ENCODE measurements at places on chromosomes 7 and 10.
A peak's percentile ranks its signal among the peaks of the same experiment; 100 is the strongest.

DNA sequence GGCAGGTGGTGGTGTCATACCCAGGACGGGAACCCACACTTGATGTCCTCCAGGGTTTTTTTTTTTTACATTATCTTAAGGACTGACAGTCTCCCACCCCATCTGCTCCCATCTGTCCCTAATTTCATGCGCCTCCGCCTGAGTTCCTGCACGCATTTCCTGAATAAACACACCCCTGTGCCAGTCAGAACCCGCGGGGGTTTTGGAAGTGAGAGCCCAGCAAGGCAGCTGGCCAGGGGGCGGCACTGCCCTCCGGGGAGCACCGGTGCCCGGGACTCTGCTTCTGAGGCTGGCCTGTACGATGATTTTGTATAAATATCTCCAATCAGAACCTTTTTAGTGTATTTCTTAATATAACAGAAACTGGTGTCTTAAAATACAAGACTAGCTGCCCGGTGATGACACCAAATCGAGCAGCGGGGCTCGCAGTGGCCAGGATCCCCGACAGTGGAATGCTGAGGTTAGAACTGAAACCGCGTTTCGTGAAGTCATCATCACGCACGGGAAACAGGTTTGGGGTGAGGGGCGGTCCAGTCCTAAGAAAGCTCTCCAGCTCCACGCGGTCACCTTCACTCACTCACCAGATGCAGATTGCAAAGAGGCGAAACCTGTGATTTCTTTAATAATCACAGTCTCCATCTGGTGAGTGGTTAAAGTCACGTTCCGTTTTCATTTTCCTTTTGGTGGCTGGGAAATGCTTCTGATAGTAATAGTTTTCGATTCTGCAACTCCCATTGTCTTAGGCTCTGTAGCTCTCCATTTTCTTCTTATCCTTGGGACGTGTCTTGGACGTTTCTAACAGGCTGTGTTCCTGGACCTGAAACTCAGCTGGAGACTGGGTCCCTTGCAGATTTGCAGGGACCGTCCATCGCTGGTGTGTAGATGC is 19.7 kb downstream of the BNIP3 start:
- no peak for DNase-seq

DNA sequence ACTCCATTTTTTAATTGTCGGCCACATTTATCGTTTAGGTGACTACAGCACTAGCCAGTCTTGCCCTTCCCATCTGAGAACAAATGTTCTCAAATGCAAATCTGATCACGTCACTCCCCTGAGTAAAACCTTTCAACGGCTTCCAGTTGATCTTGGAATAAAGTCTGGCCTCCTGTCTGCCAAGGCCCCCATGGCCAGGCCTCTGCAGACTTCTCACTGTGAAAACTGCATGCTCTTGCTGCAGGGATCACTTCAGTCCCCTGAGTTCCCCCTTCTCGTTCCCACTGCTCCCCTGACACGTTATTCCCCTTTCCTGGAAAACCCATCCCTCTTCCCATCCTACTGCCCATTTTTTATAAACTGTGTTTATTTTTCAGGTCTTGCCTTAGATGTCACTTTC is 124.1 kb upstream of the NEBL start:
- no peak for DNase-seq

DNA sequence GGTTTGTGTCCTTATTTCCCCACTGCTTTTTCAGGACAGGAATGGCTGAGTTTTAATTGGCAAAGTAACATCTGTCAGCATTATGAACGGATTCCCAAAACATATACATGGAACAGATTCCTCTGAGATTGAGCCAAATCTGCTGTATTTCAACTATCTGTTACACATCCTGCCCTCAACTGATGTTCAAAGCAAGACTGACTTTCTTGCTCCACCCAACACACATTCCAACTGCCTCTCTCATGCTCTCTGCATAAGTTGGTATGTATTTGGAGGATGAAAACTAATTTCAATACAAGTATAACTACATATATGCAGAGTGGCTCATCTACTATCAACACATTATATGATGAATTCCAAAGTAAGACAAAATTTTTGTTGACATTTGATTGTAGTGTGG is 342.2 kb downstream of the GATA3 start:
- DNase-seq, result no peak

DNA sequence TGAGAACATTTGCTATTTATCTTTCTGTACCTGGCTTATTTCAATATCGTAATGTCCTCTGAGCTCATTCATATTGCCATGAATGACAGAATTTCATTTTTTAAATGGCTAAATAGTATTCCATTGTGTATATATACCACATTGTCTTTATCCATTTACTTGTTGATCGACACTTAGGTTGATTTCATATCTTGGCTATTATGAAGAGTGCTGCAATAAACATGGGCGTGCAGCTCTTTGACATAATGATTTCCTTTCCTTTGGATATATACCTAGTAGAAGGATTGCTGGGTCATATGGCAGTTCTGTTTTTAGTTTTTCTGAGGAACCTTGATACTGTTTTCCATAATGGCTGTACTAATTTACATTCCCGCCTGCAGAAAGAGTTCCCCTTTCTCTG is 30.2 kb downstream of the NEURL1 start:
- DNase-seq, result no peak

DNA sequence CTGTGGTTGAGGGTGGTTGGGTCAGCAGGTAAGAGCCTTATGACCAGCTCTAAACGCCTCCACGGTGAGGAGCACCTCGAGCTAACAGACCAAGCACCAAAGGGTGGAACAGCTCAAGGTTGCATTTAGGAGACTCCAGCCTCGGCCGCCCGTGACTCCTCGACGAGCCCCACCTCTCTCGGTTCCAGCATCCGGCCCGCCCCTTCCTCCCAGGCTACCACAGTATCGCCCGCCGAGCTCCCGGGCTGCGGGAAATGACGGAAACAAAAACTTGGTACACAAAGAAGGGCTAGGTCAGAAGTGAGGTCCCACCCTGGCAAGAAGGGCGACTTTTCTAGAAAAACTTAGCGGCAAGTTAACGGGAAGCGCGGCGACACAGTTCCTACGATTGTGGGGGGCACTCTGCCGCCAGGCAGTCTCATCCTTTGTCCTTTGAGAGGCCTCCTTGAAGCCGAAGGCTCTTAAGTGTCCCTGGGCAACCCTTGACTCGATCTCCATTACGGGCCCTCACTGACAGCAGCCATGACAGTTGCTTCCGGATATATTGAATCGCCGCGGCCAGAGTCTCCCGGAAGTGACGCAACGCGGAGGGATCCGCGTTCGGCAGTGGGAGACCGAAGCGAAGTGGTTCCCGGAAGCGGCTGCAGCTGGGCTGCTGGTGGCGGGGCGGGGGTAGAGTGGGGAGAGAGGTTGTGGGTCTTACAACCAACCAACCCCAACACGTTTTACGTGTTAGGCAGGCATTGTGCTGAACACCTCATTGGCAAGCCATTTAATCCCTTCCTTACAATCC is 40.2 kb upstream of the ZNF518A start:
- DNase-seq, result no peak

DNA sequence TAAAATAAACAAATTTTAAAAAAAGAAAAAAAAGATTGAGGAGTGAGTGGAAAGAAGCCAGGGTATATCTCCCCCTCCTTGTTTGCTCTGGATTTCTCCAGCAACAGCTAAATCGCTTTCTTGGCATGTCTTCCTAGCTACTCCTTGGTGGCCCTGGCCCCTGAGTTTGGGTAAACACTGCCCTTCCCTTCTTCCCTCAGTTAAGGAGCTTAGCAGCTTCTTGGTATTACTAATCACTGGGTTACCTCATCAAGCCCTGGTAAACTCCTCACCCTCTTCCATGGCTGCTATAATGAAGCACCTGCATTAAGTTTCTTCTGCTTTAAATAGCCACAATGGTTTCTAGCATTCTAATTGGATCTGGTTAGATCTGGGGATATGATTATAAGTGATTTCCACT is 269.8 kb downstream of the FZD1 start:
- DNase-seq, result no peak

DNA sequence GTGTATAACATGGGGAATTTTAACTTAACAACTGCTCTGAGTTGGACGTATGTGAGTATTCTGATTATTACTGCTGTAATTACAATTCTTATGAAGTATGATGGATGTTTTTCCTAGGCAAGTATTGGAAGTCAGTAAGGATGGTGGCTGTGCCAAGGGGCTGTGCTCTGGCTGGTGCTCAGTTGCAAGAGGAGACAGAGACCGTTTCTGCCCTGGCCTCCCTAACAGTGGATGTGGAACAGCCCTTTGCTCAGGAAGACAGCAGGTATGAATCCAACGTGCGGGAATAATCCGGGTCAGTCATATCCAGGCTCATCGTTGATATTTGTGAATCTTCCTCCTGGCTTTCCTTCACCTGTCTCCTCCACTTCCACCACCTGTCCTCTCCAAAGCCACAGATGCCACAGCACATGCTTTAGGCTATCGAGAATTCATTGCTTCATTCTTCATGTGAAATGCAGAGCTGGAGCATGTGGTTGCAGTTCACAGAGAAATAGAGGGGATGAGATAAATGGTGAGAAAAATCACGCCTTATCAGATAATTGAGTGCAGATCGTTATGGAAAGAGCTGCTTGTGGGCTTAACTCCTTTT is 141.7 kb downstream of the TWIST1 start:
- DNase-seq, result no peak

DNA sequence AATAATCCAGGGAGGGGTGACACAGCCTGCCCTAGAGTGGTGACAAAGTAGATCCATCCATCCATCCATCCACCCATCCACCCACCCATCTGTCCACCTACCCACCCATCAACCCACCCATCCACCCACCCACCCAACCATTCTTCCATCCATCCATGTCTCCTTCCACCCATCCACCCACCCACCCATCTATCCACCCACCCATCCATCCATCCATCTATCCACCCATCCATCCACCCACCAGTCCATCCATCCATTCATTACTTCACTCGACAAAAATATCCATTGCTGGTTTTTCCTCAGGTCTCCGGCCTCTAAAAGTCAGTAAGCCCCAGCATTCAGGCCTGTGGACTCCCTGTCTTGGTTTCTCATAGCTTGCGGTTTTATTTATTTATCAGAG is 12.5 kb upstream of the LIMK1 start:
- DNase-seq, result no peak

GRCh38 chr10:86556532-86556931 is 34.9 kb upstream of the WAPL start:
- DNase-seq, result no peak

DNA sequence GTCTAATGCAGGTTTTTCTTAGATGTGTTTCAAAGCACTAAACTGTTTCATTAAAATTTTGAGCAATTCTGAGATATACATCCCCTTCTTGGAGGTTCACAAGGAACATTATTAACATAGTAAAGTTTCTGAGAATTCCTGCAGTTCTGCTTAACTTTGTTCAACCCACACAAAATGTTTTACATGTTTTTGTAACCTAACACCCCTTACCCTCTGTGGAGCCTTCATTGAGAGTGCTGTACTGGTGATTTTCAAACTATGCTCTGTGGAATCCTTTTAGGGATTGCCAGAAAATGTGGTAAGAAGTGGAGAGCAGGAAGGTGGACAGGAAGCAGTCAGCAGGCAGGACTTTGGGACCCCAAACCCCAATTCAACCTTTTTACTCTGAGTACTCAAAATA is 53.6 kb upstream of the ABCB5 start:
- DNase-seq, result no peak

GRCh38 chr7:146479040-146479439 is 362.4 kb downstream of the CNTNAP2 start:
- DNase-seq, result no peak

DNA sequence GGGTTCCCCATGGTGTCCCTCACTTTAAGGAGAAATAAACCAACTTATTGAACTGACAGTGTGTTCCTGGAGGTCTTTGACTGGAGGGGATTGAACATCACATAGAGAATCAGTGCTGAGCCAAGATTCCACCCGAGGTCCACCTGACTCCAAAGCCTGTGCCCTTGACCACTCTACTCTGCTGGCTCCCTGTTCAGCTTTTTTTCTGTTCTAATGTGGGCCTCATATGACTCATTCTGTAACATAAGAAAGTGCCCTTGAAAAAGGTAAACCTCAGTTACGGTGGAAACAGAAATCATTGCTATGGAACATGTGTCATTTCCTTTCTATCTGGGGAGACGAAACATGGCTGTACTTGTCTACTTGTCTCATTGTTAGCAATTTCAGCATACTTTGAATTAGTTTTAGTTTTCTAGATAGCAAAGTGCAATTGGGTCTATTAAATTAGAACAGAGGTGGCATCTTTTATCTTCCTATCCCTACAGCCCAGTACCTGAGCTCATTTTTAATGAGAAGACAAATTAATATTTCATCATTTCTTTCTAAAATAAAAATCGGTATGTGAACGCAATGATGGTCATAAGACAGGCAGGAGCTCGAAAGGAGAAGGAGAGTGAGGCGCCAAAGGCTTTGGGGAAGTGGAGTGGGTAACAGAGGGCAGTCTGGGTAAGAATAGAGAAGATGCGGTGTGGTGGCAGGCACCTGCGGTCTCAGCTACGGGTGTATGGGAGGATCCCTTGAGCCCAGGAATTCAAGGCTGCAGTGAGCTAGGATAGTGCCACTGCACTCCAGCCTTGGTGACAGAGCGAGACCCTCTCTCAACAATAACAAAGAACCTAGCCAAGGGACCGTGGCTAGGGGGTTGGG is 1.5 kb downstream of the GSDME start:
- DNase-seq, result no peak

- DNase-seq, result peak; percentile 28
Measured at GRCh38 chr10:102776779-102777456, 33.2 kb downstream of the WBP1L start.

DNA sequence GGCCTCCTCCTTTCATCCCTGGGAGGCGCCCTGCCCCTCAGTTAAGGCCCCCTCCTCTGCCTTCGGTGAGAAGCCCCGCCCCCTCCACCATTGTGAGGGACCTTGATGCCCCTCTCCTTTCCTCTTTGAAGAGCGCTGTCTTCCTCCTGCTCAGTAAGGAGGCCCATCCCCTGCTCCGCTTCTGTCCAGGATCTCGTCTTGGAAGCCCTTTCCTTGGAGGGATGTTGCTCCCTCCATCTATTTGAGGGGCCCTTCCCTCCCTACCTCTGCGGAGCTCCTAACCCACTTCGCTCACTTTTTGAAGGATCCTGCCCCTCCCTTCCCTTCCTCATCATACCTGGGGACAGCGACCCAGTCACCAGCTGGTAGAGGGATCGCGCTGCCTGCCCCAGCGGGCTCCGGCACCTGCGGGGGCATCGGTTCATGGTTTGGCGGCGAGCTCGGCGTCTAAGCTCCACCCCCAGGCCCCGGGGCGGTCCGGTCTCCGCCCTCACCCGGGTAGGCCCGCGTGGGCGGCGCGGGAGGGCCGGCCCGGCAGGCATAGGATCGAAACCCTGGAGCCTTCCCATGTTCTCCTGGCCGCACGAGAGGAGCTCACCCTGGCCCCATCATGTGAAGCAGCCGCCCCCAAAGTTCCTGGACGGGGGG is 4.1 kb downstream of the KCNIP2 start:
- DNase-seq, result no peak

GRCh38 chr7:967361-968082 is 7.8 kb downstream of the COX19 start:
- no peak for DNase-seq

DNA sequence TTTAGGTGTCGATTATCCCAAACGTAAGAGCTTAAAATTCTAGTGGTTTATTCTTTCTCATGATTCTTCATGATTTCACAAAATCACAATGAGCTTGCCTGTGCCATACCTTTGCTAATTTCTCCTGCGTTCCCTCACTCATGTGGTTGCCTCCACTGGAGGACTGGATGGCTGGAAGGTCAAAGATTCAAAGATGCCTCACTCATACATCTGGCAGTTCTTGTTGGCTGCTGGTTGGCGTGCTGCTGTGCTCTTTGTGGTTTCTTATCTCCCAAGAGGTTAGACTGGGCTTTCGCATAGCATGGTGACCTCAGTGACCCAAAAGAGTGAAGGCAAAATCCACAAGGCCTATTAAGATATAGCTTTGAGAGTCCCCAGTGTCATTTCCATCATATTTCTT is 877.6 kb upstream of the AUTS2 start:
- DNase-seq, result no peak

- DNase-seq, result no peak
Measured at GRCh38 chr10:6751363-6751762, 171.3 kb upstream of the PRKCQ start.
